Cardiac septum (tissue), 1 donor: ENCODE measurements at places on chromosomes 5 and 9. TPM values are rescaled to one million over a fixed set of nuclear protein-coding genes. Genes with fewer than 3 reads are reported as not detected.

GRCh38 chr9:80797831-80798688, 891.3 kb downstream of the TLE1 start:
- DNase-seq, result no peak

- no peak for DNase-seq
Observed at GRCh38 chr9:126283799-126284465, 42.7 kb upstream of the MVB12B start.

Gene CCL21
- 30.1 TPM for total RNA-seq

GRCh38 chr9:93154293-93154903, 20.3 kb upstream of the NINJ1 start:
- DNase-seq, result no peak

GRCh38 chr9:113476511-113476916, 13.0 kb downstream of the RGS3 start:
- DNase-seq, result no peak

GRCh38 chr9:81980568-81980967, 8.0 kb upstream of the SPATA31D1 start:
- no peak for DNase-seq
